Activated gamma-delta T cell treated with anti-CD3 and anti-CD28 coated beads, Interleukin-2, amount 50 U/mL, for 16 hours (primary cell): ENCODE measurements at places on chromosomes 2 and 18.

GRCh38 chr18:7272311-7273049, 41.6 kb downstream of the LRRC30 start:
- DNase-seq, result no peak

GRCh38 chr18:48137374-48138081, 207.1 kb upstream of the SMAD2 start:
- DNase-seq, result no peak

DNA sequence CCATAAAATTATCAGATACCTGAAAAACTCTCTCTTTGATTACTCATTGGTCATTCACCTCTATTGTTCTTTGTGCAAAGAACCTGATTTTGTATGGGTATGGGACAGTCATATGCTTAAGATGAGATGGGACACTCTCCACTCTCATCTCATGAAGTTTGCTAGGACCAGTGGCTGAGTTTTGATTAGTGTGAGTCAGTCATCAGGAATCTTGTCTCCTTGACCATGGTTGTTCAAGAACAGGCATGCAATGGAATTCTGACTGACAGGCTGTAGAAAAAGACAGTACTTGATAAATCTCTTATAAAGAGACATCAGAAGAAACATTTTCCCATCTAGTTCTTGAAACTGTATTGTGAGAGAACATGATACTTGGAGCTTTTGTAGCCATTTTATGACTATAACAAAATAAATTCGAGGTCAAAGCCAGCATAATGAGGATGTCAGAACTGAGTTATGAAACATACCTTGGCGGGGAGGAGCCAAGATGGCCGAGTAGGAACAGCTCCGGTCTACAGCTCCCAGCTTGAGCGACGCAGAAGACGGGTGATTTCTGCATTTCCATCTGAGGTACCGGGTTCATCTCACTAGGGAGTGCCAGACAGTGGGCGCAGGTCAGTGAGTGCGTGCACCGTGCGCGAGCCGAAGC, 367.0 kb downstream of the NR4A2 start:
- DNase-seq, result no peak

DNA sequence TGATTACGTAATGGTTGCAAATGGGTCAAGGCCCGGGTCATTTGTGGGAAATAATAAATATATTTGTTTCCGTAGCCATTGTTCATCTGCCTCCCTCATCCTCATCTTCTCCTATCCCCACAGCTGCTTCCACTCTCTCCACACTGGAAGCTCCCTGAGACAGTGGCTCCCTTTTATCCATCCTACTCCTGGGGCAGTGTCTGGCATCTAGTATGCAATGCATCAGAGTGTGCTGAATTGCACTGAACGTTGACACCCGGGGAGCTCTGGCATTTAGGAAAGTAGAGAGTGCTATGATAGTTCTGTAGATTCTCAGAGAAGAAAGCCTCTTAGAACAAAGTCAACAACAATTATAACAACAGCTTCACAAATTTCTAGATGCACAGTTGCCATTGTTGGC, 45.5 kb upstream of the NAB1 start:
- DNase-seq, result no peak
